AG04450 (cell line): ENCODE measurements at places on chromosomes 6 and 20. TPM values are rescaled to one million over a fixed set of nuclear protein-coding genes. Genes with fewer than 3 reads are reported as not detected.

CYP21A2 gene
- polyA plus RNA-seq = 0.05 and 0.06 TPM in 2 replicates

DNA sequence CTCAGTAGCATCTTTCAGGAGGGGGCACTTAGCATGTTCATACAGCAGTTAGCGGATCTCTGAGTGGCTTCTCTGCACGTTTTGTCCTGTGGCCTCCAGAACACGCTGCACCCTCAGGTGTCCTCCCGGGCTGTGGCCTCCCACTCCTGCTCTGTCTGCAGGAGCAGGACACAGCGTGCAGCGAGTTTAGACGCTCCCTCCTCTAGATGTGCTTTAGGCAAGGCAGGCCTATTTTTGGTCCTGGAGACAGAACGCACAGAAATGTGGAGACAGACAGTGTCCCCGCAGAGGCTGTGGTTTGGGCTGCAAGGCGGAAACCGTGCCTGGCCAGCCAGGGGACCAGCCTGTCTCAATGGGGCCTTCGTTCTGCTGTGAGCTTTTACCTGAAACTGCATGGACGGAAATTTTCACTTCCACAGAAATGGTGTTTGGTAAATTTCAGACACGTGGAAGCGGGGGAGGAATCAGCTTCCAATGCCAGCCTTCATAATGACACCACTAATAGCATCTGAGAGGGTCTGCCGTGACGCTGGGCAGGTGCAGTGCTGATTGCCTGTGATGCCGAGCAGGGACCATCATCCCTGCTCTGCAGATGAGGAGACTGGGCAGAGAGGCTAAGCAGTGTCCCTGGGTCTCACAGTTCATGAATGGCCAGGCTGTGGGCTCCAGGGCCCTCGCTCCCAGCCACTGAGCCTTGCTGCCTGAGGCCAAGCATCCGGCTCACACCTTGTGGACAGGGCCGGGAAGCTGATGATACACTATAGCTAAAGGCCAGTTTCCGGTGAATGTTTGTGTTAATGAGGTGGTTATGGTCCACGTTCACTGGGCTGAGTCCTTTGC, 120.9 kb downstream of the SYCP2 start:
- DNase-seq = no peak

ASIP gene
- not detected in 2 replicates for polyA plus RNA-seq

C6orf47 gene
- polyA plus RNA-seq = 10.2 and 11.6 TPM in 2 replicates

GPR63 gene
- 1.4 and 1.6 TPM in 2 replicates for polyA plus RNA-seq

PNISR gene
- polyA plus RNA-seq = 53.6 TPM in 2 replicates

IER3 gene
- 85.2 and 98.7 TPM in 2 replicates for polyA plus RNA-seq

GRCh38 chr6:135451617-135452190, 45.8 kb downstream of the AHI1 start:
- DNase-seq = no peak

- DNase-seq = no peak
These were observed 129.7 kb upstream of the MAP3K4 start for GRCh38 chr6:160861824-160862223.

MATN4 gene
- polyA plus RNA-seq = 0.04 TPM in 1 of 2 replicates, not detected in the other

DNA sequence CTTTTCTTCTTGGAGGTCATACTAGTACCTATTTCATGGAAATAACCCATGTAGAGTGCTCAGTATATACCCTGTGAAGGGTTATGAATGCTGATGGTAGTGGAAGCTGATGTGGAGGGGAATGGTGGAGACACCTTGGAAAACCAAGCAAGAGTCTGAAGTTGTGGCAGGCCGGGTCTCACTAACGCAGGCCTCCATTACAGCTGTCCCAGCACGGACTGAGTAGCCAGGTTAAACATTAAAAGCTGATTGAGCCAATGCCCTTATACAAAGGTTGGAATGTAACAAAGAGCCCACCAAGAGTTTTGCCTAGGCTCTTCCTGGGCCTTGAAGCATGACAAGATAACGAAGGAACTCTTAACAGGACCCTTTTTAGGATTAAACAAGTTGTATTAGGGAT, 2.1 kb upstream of the PCMTD2 start:
- DNase-seq = no peak

PABPC1L gene
- polyA plus RNA-seq = 20.7 and 25.9 TPM in 2 replicates

C6orf15 gene
- polyA plus RNA-seq = not detected in 2 replicates

DNA sequence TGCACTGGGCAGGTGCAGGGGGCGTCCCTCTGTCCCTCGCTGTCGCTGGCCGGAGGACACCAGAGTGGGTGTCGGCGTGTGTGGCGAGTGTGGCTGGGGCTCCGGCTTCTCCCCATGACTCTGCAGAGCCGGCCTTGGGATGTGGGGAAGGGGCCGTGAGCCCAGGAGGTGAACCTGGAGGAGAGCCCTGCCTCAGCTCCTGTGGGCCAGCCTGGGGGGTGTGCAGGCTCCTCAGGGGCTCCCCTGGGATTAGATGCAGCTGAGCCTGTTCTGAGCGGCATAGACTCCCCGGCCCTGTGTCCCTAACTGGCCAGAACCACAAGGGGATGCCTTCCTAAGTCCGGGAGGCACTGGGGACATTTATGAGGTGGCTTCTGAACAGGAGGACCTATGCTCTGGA, 73.2 kb upstream of the GATA5 start:
- no peak for DNase-seq

GRCh38 chr20:3339076-3339475, 68.4 kb downstream of the DNAAF9 start:
- DNase-seq = no peak

- DNase-seq = no peak
These were observed 15.5 kb upstream of the TPBG start for GRCh38 chr6:82348130-82348529.

MAP3K4 gene
- 12.3 and 12.7 TPM in 2 replicates for polyA plus RNA-seq

GRCh38 chr6:89970072-89970471, 75.8 kb downstream of the GJA10 start:
- DNase-seq = no peak

ACTL10 gene
- polyA plus RNA-seq = 0.31 and 0.41 TPM in 2 replicates

DNA sequence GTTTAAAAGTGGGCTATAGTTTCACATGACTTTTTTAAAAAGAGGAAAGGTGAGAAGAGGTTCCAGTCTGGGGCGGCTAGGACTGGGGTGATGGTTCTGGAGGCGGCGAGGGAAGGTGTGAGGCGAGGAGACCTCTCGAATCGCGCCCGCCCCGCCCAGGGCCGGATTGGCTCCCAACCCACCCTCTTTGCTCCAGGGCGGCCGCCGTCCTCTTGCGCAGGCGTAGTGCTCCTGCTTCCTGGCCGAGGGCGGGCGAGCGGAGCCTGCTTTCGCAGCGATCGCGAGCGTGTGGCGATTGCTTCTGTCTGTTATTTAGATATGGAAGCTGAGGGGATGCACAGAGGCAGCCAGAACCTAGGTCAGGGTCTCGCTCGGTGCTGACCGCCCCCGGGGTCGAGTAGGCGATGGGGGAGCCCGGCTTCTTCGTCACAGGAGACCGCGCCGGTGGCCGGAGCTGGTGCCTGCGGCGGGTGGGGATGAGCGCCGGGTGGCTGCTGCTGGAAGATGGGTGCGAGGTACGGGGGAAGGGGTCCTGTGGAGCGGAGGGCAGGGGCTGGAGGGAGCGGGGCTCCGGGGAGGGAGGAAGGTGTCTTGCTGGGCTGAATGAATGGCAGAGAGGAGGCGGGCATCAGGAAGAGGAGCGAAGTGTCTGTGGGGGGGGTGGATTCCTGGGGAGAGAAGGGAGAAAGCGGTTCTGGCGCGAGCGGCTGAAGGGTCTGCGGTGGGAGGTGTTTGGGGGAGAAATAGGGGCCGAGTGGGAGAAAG, at the start of gene RNF8:
RNF8 (plus strand) TSS at position 223 of the 765 bp plus-strand sequence; CDS start at position 405, 182 bp downstream.
- DNase-seq = peak; percentile 66

DNA sequence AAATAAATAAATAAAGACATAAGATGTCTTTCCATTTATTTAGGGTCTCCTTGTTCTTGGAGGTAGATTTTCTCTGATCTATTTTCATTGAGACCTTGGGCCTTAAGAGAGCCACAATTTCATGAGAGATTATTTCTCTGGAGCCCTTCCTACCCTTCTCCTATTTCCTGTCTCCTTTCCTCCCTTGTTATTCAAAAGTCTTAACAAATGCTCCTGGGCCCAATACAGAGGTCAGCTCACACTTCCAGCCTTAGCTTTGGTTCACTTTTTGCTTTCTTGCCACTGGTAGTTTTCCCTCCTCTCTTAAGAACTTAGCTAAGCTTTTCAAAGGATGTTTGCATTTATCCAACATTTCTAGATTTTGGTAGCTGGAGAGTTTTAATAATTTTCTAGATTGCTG, 44.0 kb downstream of the PTPRA start:
- no peak for DNase-seq

SS18L1 gene
- polyA plus RNA-seq = 6.5 and 6.8 TPM in 2 replicates

- no peak for DNase-seq
These were observed 924.1 kb downstream of the EPHA7 start for GRCh38 chr6:92495242-92495641.

DNA sequence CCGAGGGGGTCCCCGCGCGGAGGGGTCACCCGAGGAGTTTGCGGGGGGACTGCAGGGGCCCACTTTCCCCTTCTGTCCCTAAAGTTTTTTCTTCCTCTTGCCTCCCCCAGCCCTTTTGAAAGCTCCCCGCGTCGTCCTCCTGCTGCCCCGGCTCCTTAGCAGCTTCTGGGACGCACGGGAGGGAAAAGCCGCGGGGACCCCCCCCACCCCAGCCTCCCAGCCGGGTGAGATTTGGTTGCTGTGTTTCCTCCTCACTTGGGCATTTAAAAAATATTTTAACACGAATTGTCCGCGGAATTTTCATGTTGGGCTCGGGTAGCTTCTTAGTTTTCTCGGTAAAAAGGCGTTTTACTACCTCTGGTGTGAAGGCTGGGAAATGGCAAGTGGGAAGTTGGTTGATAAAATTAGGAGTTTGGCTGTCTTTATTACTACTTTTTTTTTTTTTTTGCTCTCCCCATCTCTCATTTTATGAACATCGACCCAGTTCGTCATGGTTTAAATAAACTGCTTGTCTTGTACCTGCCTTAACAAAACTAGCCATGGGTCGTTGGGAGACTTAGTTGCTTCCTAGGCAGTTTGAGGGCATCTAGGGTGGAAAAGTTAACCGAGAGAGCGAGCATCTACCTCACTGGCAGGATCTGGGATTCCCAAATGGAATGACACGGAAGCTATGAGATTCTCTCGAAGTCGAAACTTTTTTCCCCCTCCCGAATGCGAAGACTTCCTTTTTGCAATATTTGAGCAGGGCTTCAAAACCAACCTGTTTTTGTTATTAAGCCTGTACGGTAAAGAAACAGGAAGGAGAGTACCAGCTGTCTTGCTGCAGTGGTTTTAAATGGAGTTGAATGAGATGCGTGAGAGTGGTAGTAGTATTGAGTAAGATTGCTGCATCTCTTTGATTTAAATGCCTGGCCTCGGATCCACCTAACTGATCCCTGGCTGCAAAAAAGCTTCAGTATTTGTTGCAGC, 868 bp downstream of the NCOA3 start:
- no peak for DNase-seq

GRCh38 chr6:24391756-24392405, 10.9 kb upstream of the MRS2 start:
- no peak for DNase-seq

- no peak for DNase-seq
These were observed 152.8 kb downstream of the CARMIL1 start for GRCh38 chr6:25431975-25432307.

DNA sequence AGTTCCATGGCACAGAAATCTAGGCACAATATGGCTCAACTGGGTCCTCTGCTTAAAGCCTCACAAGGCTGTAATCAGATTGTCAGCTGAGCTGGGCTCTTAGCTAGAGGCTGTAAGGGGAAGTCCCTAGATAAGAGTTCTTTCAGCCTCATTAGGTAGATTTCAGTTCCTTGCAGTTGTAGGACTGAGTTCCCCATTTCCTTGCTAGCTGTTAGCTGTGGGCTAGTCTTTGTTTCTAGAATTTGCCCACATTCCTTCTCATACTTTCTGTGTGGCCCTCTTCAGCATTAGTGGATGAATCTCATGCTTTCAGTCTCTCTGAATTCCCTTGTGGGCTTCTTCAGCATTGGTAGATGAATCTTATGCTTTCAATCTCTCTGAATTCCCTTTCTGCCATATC, 71.0 kb upstream of the MRAP2 start:
- DNase-seq = no peak

DNA sequence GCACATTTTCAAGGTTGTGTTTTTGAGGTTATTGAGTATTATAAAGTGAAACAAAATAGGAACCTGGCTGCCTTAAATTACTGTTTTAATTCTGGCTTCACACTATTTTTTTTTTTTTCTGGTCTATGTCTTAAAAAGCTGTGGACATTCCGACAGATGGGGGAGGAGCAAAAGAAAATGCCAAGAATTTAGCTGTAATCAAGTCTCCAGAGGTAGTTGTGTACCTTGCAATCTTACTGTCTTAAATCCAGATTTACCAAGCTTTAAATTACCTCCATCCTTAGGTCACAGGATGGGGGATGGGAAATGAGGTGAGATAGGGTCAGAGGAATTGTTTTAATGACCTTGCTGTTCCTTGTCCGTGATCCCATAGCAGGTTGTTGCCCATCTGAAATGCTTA, 182.8 kb downstream of the UTRN start:
- DNase-seq = no peak

- DNase-seq = no peak
These were observed 226.1 kb upstream of the RREB1 start for GRCh38 chr6:6881438-6882225.

GRCh38 chr20:47309806-47310426, 46.6 kb downstream of the ZMYND8 start:
- no peak for DNase-seq

- DNase-seq = no peak
These were observed 15.1 kb upstream of the MCM3 start for GRCh38 chr6:52299653-52300052.

- DNase-seq = no peak
These were observed 128.8 kb upstream of the STMND1 start for GRCh38 chr6:16973051-16973450.

DNA sequence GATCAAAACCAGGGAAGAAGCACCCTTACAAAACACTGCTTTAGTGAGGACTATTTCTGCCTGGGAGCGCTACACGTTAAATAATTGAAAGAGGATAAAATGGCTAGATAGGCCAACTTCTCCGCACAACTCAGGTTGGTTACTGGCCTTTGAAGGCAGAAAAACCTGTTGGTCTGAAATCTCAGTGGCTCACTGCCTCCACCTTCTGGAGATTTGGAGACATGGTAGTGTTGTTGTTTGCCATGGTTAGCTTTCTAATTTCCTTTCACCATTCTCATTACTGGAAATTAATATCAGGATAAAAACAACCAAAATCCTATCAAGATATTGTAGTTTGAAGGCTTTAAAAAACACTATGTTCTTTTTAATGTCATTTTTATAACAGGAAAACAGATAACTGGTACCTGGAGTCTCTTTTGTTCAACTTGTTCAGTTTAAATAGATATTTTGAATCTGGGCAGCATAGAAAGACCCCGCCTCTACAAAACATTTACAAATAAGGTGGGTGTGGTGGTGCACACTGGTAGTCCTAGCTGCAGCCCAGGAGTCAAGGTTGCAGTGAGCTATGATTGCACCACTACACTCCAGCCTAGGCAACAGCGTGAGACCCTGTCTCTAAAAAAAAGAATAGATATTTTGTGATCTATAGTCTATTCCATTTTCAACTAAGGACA, 27.5 kb upstream of the BCLAF1 start:
- peak; percentile 48 for DNase-seq

- DNase-seq = no peak
These were observed 183.9 kb downstream of the FOXA2 start for GRCh38 chr20:22400440-22400839.

MYB gene
- 0.09 and 0.10 TPM in 2 replicates for polyA plus RNA-seq

GRCh38 chr6:38976801-38977500, 71.6 kb upstream of the GLP1R start:
- DNase-seq = no peak

- no peak for DNase-seq
These were observed 12.8 kb upstream of the KHDRBS2 start for GRCh38 chr6:62298745-62299392.

HLA-DPB1 gene
- polyA plus RNA-seq = 0.94 and 1.6 TPM in 2 replicates

GRCh38 chr20:64037199-64037497, 1.2 kb downstream of the C20orf204 start:
- DNase-seq = no peak
